ENCODE measurements at places on chromosomes 4 and X.

GRCh38 chr4:180261346-180261745 lies 1981.9 kb upstream of the TENM3 start:
- DNase-seq: no peak

- DNase-seq: no peak
These were observed 282.5 kb upstream of the PCDH10 start for GRCh38 chr4:132866616-132867015.

- DNase-seq: no peak
These were observed 899.5 kb upstream of the INTU start for GRCh38 chr4:126733301-126733700.

GRCh38 chr4:2393353-2394270 lies 24.8 kb downstream of the ZFYVE28 start:
- peak; percentile 70 for DNase-seq

- no peak for DNase-seq
These were observed 1.3 kb upstream of the ATP6AP1 start for GRCh38 chrX:154426916-154427770.

DNA sequence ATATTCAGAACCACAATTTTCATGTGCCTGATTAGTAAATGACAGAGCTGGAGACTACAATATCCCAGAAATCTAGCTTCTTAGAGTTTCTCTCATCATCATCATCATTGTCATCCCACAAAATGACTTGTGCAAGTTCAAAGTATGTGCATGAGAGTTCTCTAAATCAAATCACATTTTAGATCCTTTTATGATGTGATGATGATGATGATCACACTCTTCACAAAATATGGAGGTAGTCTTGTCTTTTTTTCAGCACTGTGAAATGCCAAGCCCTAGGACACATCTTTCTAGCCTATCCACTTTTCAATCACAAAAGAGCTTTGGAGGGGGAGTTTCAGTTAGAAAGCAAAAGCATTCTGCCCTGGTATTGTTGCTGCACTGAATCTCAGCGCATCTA lies 7.4 kb downstream of the MBNL3 start:
- no peak for DNase-seq

GRCh38 chrX:4206941-4207340 lies 493.5 kb upstream of the PRKX start:
- no peak for DNase-seq

- DNase-seq: no peak
These were observed 25.8 kb upstream of the PSAPL1 start for GRCh38 chr4:7460566-7460965.

DNA sequence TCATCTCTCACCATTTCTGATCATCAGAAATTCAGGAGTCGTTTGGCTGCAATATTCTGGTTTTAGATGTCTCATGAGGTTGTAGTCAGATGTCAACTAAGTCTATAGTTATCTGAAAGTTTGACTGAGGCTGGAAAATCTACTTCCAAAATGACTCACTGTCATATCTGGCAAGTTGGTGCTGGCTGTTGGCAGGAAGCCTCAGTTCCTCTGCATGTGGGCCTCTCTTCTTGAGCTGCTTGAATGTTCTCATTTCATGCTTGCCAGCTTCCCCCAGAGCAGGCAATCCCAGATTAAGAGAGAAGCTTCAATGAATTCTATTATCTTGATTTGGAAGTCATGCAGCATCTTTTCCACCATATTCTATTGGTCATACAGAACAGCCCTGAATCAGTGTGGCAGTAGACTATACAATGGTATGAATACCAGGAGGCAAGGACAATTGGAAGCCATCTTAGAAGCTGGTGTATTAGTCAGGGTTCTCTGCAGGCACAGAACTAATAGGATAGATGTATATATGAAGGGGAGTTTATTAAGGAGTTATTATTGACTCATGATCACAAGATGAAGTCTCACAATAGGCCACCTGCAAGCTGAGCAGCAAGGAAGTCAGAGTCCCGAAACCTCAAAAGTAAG lies 46.8 kb upstream of the ELF2 start:
- no peak for DNase-seq

DNA sequence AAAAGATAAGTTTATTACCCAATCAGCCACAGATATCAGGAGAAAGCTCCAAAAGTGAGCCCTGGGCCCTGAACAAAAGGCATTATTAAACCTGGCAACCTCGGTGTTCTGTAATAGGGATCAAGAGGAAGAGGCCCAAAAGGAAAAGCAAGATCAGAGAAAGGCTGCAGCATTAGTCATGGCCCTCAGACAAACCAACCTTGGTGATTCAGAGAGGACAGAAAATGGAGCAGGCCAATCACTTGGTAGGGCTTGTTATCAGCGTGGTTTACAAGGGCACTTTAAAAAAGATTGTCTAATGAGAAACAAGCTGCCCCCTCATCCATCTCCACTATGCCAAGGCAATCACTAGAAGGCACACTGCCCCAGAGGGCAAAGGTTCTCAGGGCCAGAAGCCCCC lies 75.7 kb downstream of the AGTR2 start:
- DNase-seq: no peak

- DNase-seq: peak; percentile 44
These were observed 38.9 kb downstream of the STARD8 start for GRCh38 chrX:68686097-68686977.

DNA sequence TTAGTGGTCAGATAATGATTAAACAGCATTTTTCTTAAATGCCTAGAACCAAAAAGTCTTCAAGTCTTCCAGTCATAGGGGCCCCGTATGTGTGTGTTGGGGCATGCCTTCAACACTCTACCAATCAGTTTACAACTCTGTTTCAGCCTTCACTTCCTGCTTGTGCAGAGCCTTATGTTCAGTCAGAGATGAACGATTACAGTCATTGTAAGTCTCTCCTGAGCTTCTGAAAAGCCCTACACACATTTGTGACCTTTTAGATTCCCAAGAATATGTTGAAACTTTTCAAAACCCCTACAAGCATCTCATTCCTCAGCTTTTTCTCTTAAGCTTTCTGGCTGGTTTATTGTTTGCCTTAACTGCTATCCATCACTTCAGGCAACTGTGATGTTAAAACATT lies 591.2 kb downstream of the ZNF674 start:
- no peak for DNase-seq

DNA sequence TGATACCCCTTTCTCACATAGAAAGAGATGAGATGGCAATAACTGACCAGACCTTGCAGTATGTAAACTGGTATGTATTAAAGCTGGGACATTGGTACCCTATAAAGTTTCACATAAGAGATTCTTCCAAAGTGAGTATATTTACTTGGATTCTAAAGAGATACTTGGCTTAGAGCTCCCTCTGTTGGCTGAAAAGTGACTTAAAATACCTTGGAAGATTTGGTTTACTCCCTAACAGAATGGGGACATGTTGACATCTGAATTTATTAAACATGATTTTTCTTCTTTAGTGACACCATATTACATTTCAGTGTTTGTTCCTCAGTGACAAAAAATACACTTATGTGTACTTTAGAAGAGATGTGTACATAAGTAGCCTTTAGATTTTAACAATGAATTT lies 47.9 kb upstream of the RGN start:
- peak; percentile 45 for DNase-seq

DNA sequence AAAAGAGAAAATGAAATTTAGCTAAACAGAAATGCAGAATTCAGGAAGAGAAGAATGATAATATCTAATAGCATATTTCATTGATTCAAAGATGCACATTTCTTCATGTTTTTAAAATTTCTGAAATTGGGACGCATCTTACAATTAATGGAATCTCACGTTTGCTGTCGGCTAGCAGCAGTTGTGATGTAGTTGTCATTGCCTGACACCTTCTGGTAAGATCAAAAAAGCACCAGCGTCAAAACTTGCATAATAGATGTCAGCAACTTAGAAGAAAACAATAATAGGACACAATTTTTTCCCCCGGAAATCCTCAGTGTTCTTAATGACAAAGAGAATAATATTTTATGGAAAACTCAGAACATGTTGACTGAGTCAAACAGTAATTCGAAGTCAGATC lies 29.8 kb upstream of the SLC7A3 start:
- no peak for DNase-seq

DNA sequence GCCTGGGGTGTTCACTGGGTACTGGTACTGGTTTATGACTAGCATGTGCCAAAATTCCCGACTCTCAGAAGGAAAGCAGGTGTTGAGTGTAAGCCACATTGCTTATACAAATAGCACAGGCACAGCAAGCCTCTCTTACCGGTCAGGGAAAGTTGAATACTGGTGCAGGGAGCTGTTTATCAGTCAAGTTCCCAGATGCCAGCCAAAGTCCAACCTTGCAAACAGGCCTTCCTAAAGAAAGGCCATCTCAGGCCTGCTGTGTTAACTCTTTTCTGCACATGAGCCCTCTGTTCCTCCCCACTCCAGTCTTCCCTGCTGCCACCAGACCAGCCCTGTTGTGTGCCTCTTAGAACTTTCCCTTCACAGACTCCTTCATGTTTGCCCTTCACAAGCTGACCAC lies 34.2 kb downstream of the PKD2 start:
- no peak for DNase-seq

DNA sequence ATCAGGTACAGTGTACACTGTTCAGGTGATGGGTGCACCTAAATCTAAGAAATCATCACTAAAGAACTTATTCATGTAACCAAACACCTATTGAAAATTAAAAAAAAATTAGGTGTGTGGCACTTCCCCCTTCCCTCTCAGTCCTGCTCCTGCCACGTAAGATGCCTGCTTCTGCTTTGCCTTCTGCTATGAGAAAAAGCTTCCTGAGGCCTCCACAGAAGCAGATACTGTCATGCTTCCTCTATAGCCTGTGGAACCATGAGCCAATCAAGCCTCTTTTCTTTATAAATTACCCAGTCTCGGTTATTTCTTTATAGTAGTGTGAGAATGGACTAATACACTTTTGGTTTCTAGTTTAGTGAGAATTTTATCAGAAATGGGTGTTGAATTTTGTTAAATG lies 459.8 kb upstream of the DIPK2B start:
- no peak for DNase-seq

DNA sequence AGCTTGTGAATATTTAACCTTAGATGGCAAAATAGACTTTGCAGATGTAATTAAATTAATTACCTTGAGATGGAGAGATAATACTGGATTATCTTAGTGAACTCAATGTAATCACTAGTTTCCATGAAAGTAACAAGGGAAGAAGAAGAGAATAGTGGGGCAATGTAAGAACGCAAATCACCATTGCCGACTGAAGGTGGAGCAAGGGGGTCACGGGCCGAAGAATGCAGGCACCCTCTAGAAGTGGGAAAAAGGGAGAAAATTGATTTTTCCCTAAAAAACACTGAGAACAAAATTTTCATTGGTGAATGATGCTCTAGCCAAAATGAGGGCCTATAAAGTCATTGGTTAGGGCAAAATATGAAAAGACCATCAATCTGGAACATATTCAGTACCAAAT lies 375.6 kb upstream of the EPHA5 start:
- no peak for DNase-seq

GRCh38 chr4:110503270-110504083 lies 27.5 kb downstream of the ENPEP start:
- DNase-seq: no peak

DNA sequence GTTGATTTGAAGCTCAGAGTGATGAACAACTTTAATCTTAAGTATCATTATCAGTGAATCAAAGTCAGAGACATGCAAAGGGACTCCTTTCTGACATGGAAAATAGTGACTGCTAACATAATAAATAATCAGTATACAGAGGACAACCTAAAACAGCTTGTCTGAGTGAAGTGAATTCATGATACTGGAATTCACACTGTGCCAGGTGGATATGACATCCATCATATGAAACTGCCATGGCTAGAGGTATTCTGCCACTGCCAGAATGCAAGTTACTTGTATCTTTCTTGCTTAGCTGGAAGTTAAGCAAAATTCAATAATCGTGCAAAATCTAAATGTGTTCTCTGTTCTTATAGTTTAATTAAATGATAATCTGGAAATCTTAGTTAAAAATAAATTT lies 429.0 kb downstream of the CFAP47 start:
- no peak for DNase-seq

DNA sequence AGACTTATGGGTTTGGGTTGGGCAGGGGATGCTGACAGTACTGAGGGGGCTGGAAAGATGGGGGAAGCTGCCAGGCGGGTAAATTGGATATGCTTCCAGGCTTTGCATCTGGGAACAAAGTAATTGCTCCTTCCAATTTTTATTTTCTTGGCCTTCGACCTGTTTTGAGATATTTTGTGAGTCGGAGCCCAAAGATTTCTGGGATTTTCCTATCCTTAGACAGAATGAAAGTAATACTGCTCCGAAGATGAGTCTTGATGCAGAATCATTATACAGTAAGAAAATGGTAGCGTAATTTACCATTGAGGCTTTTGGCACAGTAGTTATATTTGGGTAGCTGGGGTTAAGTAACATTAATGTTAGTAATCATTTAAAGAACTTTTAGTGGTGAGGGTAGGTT lies 1.4 kb downstream of the SMARCA5 start:
- no peak for DNase-seq

- no peak for DNase-seq
These were observed 33.1 kb downstream of the RBM47 start for GRCh38 chr4:40596522-40596921.

DNA sequence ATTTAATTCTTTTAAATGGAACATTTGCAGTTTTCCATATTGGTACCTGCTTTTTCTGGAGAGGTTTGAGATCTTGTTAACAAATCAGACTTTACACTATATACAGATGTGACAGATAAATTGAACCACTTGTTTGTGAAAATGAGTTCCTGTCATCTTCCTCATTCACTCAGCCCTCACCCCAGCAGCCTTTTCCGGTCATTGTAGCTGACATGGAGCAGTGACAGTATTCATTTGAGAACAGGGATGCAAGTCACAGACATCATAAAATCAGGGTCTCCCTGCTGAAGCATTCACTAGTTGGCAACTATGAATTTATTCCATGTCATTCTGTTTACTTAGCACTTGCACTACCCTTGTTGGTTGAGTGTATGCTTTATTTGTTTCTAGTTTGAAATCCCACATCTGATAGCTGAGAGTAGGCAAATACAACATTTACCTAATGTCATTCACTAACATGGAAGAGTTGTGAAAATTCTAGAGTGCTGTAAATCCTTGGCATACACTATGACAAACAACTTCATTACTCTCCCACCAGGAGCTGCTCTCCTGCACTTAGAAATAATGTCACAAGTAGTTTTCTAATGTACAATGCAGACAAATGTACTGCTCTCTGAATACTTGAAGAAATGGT lies 78.9 kb downstream of the UGT8 start:
- no peak for DNase-seq
